ENCODE measurements at places on chromosomes 11 and 22.

DNA sequence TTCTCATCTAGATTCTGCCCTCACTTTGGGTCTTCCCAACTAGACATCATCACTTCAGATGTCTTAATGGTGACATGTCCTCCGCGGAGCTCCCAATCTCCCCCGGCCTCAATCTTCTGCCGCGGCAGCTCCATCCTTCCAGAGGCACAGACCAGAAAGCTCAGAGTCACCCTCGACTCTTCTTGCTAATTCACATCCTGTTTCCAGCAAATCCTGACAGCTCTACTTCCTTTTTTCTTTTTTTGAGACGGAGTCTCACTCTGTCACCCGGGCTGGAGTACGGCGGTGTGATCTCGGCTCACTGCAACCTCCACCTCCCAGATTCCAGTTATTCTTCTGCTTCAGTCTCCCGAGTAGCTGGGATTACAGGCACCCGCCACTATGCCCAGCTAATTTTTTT, 54.5 kb downstream of the CACNG2 start:
- no peak overlapping the region for H3K4me3 ChIP-seq
- H3K27me3 ChIP-seq, result peaks cover 25% of the 10 kb centered on the region
- H3K27ac ChIP-seq, result no peak overlapping the region
- H3K4me1 ChIP-seq, result no peaks in the 10 kb centered on the region
- no peaks in the 10 kb centered on the region for H3K36me3 ChIP-seq

GRCh38 chr11:59802639-59803176, 7.9 kb downstream of the MRPL16 start:
- no peak overlapping the region for H3K27ac ChIP-seq
- DNase-seq, result peak; percentile 51
- H3K27me3 ChIP-seq, result no peaks in the 10 kb centered on the region
- H3K4me1 ChIP-seq, result peaks cover 11% of the 10 kb centered on the region
- no peak overlapping the region for H3K4me3 ChIP-seq

- no peaks in the 10 kb centered on the region for H3K27me3 ChIP-seq
- H3K36me3 ChIP-seq, result no peaks in the 10 kb centered on the region
- H3K4me1 ChIP-seq, result no peaks in the 10 kb centered on the region
- no peak overlapping the region for H3K4me3 ChIP-seq
- no peak overlapping the region for H3K27ac ChIP-seq
- DNase-seq, result no peak
Observed at GRCh38 chr11:92580908-92581307, 356.3 kb downstream of the FAT3 start.

- DNase-seq, result no peak
- peaks cover 17% of the 10 kb centered on the region for H3K4me1 ChIP-seq
- no peaks in the 10 kb centered on the region for H3K27me3 ChIP-seq
- H3K27ac ChIP-seq, result no peak overlapping the region
Observed at GRCh38 chr11:105230586-105230985, 91.0 kb upstream of the CARD18 start.

- H3K27ac ChIP-seq, result no peak overlapping the region
- no peaks in the 10 kb centered on the region for H3K27me3 ChIP-seq
- no peaks in the 10 kb centered on the region for H3K36me3 ChIP-seq
- peak overlapping the region; percentile 19 for H3K4me3 ChIP-seq
Observed at GRCh38 chr11:64007629-64008282, 21.5 kb downstream of the OTUB1 start.

GRCh38 chr11:2747248-2748027, 47.6 kb upstream of the KCNQ1OT1 start:
- H3K27me3 ChIP-seq, result peaks cover 12% of the 10 kb centered on the region
- no peaks in the 10 kb centered on the region for H3K36me3 ChIP-seq
- H3K27ac ChIP-seq, result no peak overlapping the region
- no peak for DNase-seq
- peaks cover 18% of the 10 kb centered on the region for H3K4me1 ChIP-seq

GRCh38 chr11:121163658-121164308, 62.7 kb downstream of the TECTA start:
- no peaks in the 10 kb centered on the region for H3K4me1 ChIP-seq
- no peak overlapping the region for H3K27ac ChIP-seq
- H3K36me3 ChIP-seq, result no peaks in the 10 kb centered on the region

DNA sequence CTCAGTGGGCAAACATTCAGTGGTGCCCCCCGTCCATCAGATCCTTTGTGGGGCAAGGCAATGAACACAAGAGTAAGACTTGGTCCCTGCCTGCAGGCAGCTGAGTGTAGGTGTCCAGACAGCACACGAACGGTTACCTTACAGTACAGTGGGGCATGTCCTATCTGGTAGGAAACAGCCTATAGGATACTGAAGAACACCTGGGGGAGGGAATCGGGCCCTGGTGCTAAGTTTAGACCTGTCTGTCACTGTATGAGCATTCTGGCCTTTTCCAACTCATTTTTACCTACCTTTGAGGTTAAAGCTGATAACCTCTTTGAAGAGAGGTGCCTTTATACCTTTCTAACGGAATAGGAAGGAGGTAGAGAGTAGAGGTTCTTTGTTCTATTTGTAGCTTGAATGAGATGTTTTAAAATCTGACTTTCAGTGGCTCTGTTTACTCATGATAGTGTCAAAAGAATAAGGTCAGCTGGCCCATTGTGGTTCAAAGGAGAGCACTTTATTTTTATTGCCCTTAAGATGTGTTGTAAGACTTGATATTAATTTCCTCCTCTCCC, 8.9 kb downstream of the ZNRF3 start:
- H3K4me3 ChIP-seq, result no peak overlapping the region
- H3K27ac ChIP-seq, result peak overlapping the region; percentile 65
- H3K27me3 ChIP-seq, result no peaks in the 10 kb centered on the region
- peaks cover 7% of the 10 kb centered on the region for H3K36me3 ChIP-seq
- DNase-seq, result peak; percentile 87

GRCh38 chr11:34605481-34606325, 15.2 kb upstream of the EHF start:
- H3K4me3 ChIP-seq, result no peak overlapping the region
- no peaks in the 10 kb centered on the region for H3K36me3 ChIP-seq
- no peak overlapping the region for H3K27ac ChIP-seq
- DNase-seq, result no peak
- peaks cover 81% of the 10 kb centered on the region for H3K4me1 ChIP-seq

- no peaks in the 10 kb centered on the region for H3K27me3 ChIP-seq
- no peaks in the 10 kb centered on the region for H3K36me3 ChIP-seq
- no peak for DNase-seq
- no peak overlapping the region for H3K27ac ChIP-seq
- no peak overlapping the region for H3K4me3 ChIP-seq
- peaks cover 12% of the 10 kb centered on the region for H3K4me1 ChIP-seq
Observed at GRCh38 chr11:107791343-107792048, 67.1 kb downstream of the SLC35F2 start.

DNA sequence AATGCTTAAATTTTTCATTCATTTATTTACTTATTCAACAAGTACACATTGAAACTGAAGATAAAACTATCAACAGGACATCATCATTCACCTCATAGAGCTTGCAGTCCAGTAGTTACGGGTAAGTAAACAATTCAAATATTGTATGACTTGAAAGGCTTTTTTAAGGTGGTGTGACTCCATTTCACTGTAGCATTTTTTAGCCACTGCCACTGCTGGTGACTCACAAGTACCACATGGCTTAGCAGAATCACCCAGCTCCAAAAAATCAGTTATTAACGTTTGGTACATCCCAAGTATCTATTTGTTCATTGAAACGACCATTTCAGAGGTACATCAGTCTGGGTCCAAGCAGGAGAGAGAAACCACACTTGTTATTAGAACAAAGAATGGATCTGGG, 427.9 kb upstream of the DDI1 start:
- no peaks in the 10 kb centered on the region for H3K27me3 ChIP-seq
- H3K27ac ChIP-seq, result no peak overlapping the region
- no peaks in the 10 kb centered on the region for H3K36me3 ChIP-seq
- no peak for DNase-seq

DNA sequence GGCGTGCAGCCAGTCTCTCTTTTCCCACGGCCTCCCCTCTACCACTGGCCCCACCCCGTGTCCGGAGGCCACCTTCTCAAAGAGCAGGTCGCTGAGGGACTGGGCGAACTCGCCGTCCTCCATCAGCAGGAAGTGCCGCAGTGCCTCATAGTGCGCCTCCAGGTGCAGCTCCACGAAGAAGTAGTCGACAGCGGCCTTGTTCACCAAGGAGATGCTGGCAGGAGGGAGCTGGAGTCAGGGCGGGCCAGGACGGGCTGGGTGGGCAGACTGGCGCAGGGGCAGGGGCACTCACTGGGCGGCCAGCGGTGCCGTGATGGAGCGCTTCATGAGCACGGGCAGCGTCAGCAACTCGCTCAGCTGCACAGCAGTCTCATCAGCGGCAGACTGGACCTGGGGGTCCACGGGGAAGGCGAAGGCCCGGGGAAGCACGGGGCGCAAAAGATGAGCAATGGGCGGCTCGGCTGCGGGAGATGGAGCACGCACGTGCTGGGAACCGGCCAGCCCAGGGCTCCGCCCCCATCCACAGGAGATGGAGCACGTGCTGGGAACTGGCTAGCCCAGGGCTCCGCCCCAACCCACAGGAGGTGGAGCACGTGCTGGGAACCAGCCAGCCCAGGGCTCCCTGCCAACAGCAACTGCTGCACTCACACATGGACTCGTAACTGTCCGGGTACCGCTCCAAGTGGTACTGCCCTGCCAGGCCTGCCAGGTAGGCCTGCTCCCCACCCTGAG, 18.4 kb downstream of the SELENOO start:
- no peak overlapping the region for H3K27ac ChIP-seq
- H3K4me3 ChIP-seq, result no peak overlapping the region
- peaks cover 73% of the 10 kb centered on the region for H3K36me3 ChIP-seq
- no peaks in the 10 kb centered on the region for H3K27me3 ChIP-seq

GRCh38 chr11:3338569-3339339, 40.2 kb downstream of the ZNF195 start:
- no peaks in the 10 kb centered on the region for H3K36me3 ChIP-seq
- H3K27ac ChIP-seq, result no peak overlapping the region
- no peak overlapping the region for H3K4me3 ChIP-seq
- H3K27me3 ChIP-seq, result peaks cover 7% of the 10 kb centered on the region

DNA sequence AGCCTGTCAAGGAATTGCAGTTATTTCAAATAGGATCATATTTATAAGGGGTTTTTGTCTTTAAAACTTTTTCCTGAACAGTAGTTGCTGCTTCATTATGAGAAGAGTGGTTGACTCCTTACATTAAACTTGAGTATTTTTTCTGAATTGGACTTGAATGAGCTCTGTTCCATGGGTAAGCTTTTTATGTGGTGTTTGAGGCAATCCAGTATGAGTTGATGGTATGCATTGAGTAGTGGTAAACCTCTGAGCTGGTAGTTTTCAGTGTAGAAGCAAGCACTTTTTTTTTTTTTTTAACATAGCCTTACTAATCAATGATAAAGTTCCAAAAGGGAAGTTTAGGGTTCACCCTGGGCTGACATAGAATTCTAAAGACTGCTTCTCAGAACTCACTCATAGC, 3.4 kb downstream of the KMT2A start:
- H3K27ac ChIP-seq, result no peak overlapping the region
- H3K4me1 ChIP-seq, result peaks cover 52% of the 10 kb centered on the region
- H3K27me3 ChIP-seq, result no peaks in the 10 kb centered on the region

GRCh38 chr22:35377735-35378134, 3.2 kb upstream of the HMOX1 start:
- no peaks in the 10 kb centered on the region for H3K27me3 ChIP-seq
- no peak for DNase-seq
- peak overlapping the region; percentile 76 for H3K27ac ChIP-seq
- H3K36me3 ChIP-seq, result no peaks in the 10 kb centered on the region
- H3K4me1 ChIP-seq, result peaks cover 87% of the 10 kb centered on the region

- no peaks in the 10 kb centered on the region for H3K36me3 ChIP-seq
- peaks cover 2% of the 10 kb centered on the region for H3K27me3 ChIP-seq
- no peaks in the 10 kb centered on the region for H3K4me1 ChIP-seq
- DNase-seq, result no peak
- H3K27ac ChIP-seq, result no peak overlapping the region
Observed at GRCh38 chr11:44467931-44468330, 97.5 kb upstream of the CD82 start.

DNA sequence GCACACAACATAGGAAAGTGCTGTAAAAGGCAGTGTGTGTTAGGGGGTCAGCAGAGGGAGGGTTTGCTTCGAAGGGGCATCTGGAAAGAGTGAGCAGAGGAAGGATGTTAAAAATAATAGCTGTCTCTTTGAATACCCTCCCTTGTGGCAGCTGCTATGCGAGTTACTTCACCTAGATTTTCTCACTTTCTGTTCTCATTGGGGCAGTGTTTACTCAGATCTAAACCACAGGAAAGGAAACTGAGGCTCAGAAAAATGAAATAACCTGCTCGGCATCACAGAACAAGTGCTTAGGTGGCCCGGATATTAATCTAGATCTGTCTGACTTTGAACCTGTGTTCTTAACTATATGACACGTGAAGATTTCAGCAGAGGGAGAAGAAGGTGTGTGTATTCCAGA, 125.3 kb downstream of the C11orf91 start:
- no peak overlapping the region for H3K4me3 ChIP-seq
- H3K36me3 ChIP-seq, result no peaks in the 10 kb centered on the region
- peaks cover 8% of the 10 kb centered on the region for H3K27me3 ChIP-seq
- DNase-seq, result no peak
- no peak overlapping the region for H3K27ac ChIP-seq

DNA sequence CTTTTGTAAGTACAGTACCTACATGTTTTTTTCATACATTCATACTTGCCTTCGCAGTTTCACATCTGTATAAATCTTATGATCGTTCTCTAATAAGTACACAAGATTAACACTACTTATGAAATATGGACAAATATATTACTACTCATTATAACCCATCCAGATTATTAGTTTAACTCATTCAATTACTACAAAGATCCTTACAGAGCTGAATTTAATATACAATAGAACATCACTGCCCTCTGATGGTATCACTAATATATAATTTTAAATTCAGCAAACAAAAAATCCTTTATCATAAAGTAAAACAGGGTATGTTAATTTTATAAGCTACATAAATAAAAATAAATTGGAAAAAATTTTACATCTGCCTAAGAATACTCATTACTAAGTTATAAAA, 7.4 kb downstream of the SVIP start:
- no peaks in the 10 kb centered on the region for H3K4me1 ChIP-seq
- H3K27ac ChIP-seq, result no peak overlapping the region
- no peaks in the 10 kb centered on the region for H3K27me3 ChIP-seq
- DNase-seq, result no peak

DNA sequence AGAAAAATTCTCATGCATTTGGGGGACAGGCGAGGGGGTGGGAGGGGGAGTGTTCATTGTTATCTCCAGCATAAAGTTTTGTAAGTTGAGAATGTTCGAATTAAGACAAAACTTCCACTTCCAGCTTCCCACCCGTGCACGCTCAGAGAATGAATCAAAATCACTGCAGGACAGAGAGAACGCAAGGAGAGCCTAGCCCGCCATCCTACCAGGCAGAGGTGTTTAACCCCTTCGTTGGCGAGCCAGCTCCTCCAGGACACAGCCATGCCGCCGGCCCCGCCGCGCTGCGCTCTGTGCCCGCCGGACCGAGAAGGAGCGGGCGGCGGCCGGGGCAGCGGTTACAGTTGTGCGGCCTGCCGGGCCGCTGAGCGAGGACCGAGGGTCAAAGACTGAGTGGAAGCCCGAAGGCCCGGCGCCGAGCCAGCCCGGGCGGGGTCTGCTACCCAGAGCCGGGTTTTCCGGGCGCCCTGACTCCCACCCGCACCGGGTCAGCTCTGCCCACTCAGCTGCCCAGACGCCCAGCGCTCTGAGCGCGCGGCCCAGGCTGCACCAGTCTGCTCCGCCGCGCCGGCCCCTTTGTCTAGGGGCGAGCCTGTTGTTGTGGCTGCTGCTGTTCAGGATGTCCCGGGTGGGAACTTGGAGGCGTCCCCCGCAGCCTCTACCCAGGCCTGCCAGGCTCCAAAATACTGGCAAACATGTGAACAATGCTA, at the start of gene NOX4:
Gene NOX4 (minus strand): TSS at position 395 of the 710 bp plus-strand sequence. CDS start 129 bp downstream, at position 266.
- H3K4me3 ChIP-seq, result no peak within 1 kb of the TSS
- no peaks in the 10 kb centered on the region for H3K36me3 ChIP-seq
- H3K4me1 ChIP-seq, result no peaks in the 10 kb centered on the region
- no peak within 1 kb of the TSS for H3K27ac ChIP-seq

- H3K4me3 ChIP-seq, result no peak overlapping the region
- no peaks in the 10 kb centered on the region for H3K27me3 ChIP-seq
- peaks cover 41% of the 10 kb centered on the region for H3K4me1 ChIP-seq
- DNase-seq, result no peak
- peaks cover 1% of the 10 kb centered on the region for H3K36me3 ChIP-seq
Observed at GRCh38 chr22:38214302-38215056, 12.7 kb downstream of the MAFF start.
